ENCODE measurements at places on chromosomes 1 and 21. TPM values are rescaled to one million over a fixed set of nuclear protein-coding genes. Genes with fewer than 3 reads are reported as not detected.

- DNase-seq: no peak
Observed at GRCh38 chr1:149965440-149965839, 28.8 kb upstream of the MTMR11 start.

- no peak for DNase-seq
Observed at GRCh38 chr1:42392255-42392654, 11.7 kb downstream of the RIMKLA start.

DNA sequence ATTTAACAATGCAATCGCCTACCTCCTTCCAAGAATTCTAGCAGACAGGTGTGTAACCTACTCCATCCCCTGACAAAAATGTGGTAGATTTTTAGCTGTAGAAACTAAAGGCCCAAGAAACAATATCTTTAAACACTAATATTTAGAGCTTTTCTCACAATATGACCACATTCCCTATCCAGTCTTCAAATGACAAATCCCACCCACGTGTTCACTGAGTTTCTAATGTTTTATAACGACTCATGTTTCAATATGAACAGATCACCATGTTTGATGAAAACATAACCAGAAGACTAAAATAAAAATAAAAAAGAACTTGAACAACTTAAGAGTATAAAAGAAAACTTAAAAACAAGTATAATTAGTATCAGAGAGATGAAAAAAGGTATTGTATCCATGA is 24.6 kb downstream of the RSBN1 start:
- DNase-seq: no peak

DNA sequence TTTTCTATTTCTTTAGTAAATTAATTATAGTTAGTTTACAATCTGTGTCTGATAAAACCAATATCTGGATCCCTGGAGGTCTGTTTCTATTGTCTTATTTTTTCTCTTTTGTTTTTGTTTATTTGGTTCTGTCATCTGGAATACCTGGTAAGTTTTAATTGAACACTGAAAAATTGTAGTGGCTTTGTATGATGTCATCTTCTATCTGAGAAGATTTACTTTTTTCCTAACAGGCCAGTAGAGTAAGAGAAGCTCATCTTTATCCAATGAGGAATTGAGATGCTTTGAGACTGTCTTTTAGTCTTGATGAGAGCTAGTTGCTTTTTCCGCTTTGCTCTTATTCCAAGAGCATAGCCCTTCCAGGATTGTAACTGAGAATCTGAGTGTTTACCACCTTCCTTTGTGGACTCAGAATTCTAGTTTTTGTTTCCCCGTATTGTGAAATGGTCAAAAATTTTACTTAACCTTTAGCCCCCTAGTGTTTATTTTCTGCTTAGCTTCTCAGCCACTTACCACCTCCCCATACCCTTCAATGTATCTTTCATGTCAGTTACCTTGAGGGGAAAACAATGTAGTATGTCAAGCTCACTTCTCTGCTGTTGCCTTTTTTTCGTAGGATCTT is 25.0 kb downstream of the PTGFRN start:
- DNase-seq: peak; percentile 27

- DNase-seq: no peak
Observed at GRCh38 chr1:51009381-51009780, 39.3 kb downstream of the CDKN2C start.

DNA sequence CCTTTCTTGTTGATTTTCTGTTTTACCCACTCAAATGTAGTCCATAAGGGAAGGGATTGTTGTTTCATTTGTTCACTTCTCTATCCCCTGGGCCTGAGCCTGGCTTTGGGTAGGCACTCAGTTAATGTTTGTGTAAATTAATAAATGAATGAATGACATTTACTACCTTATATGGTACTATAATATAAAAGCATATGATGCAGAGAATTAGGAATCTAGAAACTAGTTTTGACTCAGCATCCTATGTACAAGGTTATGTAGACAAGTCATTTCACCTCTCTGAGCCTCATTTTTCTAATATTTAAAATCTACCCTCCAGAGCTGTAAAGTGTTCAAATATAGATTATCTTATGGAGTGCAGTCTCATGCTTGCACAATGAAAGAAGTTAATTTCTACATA is 68.9 kb upstream of the S1PR1 start:
- DNase-seq: no peak

- no peak for DNase-seq
Observed at GRCh38 chr1:93976291-93976690, 67.1 kb upstream of the GCLM start.

DNA sequence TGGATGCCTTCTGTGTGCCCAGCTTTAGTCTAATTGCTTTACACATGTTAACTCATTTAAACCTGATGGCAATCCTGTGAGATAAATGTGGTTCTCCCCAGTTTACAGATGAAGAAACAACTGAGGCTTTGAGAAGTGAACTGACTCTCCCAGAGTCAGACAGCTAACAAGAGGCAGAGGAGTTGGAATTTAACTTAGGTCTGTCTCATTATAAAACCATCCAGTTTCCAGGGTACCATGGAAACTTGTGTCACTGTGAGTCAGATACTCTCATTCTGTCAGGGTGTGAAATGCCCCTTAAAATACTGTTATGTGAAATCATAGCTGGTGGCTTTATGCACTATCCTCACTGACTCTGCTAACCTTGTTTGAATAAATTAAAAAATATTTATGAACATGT is 206.6 kb downstream of the PBX1 start:
- no peak for DNase-seq

GRCh38 chr1:95427525-95427924 is 193.5 kb downstream of the RWDD3 start:
- DNase-seq: no peak

DNA sequence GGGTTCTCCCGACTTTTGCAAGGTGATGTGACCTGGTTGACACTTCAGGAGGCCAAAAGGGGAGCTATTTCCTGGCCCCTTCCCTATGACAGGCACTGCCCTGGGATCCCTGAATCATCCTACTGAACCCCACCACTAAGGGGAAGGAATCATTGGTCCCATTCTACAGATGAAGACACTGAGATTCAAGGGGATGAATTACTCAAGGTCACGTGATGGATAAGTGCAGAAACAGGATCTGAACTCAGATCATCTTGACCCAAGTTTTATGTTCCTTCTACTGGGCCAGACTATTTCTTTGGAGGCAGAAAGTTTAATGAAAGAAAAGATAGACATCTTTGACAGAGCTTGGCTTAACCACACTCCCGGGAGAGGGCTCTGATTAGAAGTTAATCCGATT is 258.7 kb downstream of the RRAGC start:
- DNase-seq: no peak

- no peak for DNase-seq
Observed at GRCh38 chr1:221031458-221032203, 152.4 kb downstream of the HLX start.

GRCh38 chr1:244062156-244062725 is 11.2 kb downstream of the ZBTB18 start:
- no peak for DNase-seq

GRCh38 chr1:203325418-203326091 is 20.2 kb downstream of the BTG2 start:
- DNase-seq: no peak

- DNase-seq: no peak
Observed at GRCh38 chr1:182003953-182004586, 57.4 kb downstream of the ZNF648 start.

- DNase-seq: no peak
Observed at GRCh38 chr1:3926956-3927355, 26.9 kb upstream of the C1orf174 start.

The PDXK gene
- total RNA-seq: 94.5 TPM

The OPRD1 gene
- not detected for total RNA-seq

The SMIM1 gene
- total RNA-seq: not detected

The GPR37L1 gene
- not detected for total RNA-seq

The MIXL1 gene
- not detected for total RNA-seq

The PIGV gene
- 20.3 TPM for total RNA-seq

The LAD1 gene
- total RNA-seq: not detected

The C1orf50 gene
- total RNA-seq: 6.3 TPM

The FAAH gene
- 3.6 TPM for total RNA-seq

The CYYR1 gene
- not detected for total RNA-seq

The KCNC4 gene
- total RNA-seq: 8.3 TPM

The HRNR gene
- not detected for total RNA-seq

Measured in activated CD8-positive, alpha-beta T cell treated with anti-CD3 and anti-CD28 coated beads, Interleukin-2, amount 10 ng/mL, durations not matched to agents 7 days and 5 days (primary cell).